ENCODE measurements at places on chromosomes 1 and 21. TPM values are rescaled to one million over a fixed set of nuclear protein-coding genes. Genes with fewer than 3 reads are reported as not detected.

Gene LRRIQ3
- total RNA-seq, result 0.42 TPM

DNA sequence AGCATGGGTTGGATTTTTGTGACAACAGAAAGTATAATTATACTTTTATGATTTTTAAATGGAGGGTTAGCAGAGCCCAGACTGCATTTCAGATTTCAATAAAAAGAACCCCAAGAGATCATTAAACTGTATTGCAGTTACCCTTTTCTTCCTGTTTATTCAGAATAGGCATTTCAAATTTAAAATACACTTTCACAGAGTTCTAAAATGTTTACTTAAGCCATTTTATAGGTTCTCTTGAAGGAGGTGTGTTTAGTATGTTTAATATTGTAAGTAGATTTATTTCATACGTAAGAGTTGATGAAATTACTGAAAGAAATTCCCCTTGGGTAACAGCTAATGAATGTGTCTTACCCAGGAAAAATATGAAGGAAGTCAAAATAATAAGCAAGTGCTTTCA is 17.4 kb downstream of the UAP1 start:
- no peak for DNase-seq

Gene C1orf94
- not detected for total RNA-seq

DNA sequence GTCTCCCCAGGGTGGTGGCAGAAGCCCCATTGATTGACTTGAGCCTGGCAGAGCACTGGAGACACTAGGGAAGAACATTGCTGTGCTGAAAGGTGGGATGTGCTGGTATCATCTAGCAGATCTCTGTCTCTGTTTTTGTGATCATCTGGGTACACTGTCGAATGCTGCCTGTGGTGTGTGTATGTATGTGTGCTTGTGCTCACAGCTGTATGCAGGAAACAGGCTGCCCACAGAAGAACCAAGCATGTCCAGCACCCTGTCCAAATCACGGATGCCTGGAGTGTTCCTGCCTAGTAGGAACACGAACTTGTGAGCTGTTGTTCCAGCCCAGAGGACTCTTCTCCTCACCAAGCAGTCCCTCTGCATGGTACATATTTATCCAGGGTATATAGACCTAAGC is 1.5 kb downstream of the BRINP2 start:
- no peak for DNase-seq

Gene TMOD4
- not detected for total RNA-seq

DNA sequence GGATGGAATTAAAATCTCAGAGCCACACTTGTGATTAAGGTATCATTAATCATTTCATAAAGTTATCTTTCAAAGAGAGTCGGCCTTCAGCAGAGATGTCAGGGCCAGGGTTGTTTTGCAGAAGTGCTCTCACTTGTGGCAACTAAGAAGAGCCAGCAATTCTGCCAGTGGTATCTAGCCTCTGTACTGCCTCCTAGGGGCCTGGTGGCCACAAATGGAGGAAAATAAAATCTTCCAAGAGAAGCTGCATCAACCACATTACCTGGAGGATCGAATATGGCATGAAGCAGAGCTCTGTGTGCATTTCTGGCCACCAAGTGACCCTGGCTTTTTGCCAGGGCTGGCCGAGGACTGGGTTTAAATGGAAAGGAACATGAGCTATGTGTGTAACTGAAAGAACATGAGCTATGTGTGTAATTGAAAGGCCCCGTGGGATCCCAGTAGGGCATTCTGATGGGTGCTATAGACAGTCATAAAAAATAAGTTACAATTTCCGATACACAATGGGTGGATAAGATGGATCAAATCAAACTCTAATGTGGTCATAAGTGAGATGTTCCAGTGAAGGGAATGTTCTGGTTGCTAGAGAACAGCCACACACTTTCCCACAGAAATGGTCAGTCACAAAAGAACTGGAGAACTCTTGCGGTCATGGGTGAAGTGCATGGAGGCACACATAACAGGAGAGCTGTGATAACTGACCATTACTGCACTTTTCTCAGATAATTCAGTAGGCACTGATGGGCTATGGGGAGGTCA is 335.8 kb downstream of the CAMTA1 start:
- DNase-seq, result no peak

Data from pancreas (tissue), 10 donors.